ENCODE measurements at places on chromosomes 5 and 9.

- DNase-seq: no peak
Observed at GRCh38 chr5:51488803-51489642, 105.8 kb downstream of the ISL1 start.

- no peak for DNase-seq
Observed at GRCh38 chr9:112252194-112252593, 77.1 kb upstream of the SUSD1 start.

DNA sequence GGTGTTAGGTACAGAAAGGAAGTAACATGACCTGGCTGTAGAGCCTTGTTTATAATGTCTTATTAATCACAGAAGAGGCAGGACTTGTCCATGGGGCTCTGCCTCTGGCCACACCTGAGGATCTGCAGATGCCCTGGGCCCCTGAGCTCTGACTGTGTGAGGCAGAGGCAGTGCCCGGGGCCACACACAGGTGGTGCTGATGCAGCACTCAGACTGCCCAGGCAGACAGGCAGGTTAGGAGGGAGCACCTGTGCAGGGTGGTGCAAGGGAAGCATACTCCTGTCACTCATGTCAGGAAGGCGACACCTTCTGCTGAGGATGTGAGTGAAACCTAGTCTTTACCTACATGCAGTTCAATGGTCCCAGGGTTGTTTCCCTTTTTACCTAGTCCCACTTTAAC lies 88.7 kb downstream of the CFAP90 start:
- DNase-seq: no peak

DNA sequence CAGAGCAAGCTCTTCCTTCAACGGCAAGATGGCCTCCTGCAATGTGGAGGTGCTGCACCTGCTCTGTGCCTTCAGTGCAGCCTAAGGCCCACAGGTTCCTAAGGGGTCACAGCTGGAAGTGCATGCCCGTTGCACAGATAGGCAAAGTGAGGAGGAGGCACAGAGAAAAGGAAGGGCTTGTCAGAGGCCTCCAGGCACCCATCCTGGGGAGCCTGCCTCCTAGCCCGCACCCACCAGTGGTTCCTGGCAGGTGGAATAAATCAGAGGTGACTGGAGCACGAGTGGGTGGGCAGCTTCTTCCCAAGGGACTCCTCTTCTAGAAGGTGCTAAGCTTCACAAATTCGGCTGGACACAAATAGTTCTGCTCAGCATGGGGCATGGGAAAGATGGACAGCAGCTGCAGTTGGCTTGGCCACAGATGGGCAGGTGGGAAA lies 52.8 kb upstream of the STXBP1 start:
- DNase-seq: no peak

DNA sequence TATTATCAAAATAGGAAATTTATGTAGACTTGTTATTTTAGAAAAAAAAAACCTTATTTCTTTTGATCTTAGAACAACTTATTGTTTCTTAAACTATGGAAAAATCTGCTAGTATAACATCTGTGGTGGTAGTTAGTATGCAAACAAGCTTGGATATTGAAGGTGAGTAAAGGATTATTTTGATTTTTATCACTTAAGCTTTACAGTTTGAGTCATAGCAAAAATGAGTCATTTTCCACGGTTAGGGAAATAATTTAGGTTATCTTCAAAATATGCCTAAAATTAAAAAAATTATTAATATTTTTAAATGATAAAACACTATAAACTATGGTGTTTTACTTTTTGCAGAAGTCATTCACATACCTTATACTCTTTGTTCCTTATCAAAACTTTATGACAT lies 107.2 kb upstream of the DHFR start:
- no peak for DNase-seq

DNA sequence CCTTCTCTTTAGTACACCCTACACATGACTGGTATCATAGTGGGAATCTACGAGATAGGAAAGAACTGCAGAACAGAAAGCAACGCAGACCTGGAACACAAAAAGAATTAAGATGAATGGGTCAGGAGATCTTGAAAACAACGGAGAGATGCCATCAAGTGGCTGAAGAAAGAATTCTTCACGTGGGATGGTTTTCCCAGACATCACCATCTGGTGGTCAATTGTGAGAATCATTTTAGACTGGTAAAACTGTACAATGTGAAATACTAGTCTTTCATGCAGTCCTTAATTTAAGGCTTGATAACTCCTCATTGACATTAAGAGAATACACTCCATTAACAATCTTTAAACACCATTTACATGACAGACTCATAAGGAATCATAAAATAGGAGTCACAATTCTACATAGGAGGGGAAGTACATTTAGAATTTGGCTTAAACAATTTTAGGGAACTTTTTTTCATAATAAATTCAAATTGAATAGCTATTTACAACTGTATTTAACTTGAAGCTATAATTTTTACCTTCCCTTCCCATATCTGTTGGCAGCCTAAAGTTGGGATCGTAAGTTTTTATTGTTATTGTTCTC lies 128.4 kb upstream of the TRPM3 start:
- no peak for DNase-seq

GRCh38 chr9:105670315-105670714 lies 8.1 kb downstream of the TAL2 start:
- no peak for DNase-seq

GRCh38 chr5:10420932-10421331 lies 20.7 kb upstream of the ROPN1L start:
- no peak for DNase-seq

- no peak for DNase-seq
Observed at GRCh38 chr5:39100851-39101396, 26.7 kb upstream of the RICTOR start.

GRCh38 chr9:74595286-74595685 lies 98.2 kb downstream of the RORB start:
- no peak for DNase-seq

GRCh38 chr9:120383611-120383998 lies 196.4 kb downstream of the CDK5RAP2 start:
- DNase-seq: no peak

- no peak for DNase-seq
Observed at GRCh38 chr5:132754947-132755346, 7.7 kb downstream of the CCNI2 start.

- DNase-seq: no peak
Observed at GRCh38 chr9:131422241-131422792, 28.4 kb downstream of the PRRC2B start.

GRCh38 chr9:30732060-30732459 lies 1652.4 kb upstream of the ACO1 start:
- no peak for DNase-seq

DNA sequence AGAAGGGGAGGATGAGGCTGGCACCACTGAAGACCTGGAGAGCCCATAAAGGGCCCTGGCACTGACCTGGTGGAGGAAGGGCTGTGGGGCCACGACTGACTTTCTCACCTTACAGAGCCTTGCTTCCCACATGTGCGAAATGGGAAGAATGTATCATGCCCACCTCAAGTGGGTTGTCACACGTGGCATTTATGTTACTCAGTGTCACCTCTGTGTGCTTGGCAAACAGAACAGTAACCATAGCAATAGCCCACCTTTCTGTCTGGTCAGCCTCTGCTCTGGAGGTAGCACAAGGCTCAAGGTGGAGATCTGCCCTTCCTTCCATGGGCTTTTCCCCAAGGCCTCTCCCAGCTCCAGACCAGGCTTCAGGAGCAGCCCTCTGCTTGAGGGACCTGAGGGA lies 16.7 kb downstream of the TCF7 start:
- no peak for DNase-seq

- DNase-seq: no peak
Observed at GRCh38 chr5:82862261-82862660, 214.9 kb downstream of the TMEM167A start.
